ENCODE measurements at places on chromosomes 13 and 19.

DNA sequence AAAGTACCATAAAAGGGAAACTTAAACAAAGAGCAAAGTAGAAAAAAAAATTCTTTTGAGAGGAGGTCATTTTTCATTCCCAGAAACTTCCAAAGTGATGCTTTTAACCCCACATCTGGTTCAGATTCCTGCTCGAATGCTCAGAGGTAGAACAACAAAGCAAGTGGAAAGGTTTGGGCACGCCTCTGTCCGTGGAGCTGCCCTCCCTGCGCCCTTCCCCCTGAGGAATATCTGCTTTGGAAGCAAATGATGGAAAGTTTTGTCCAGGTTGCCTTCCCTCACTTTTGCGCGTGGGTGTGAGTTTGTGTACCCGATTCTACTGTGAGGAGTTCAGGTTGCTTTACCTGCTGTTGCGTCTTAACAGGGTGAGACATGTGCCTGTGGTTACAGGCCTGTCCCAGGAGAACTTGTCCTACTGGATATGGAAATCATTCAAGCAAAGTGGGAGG lies 110.2 kb downstream of the KLF5 start:
- no peak for DNase-seq

- no peak for DNase-seq
These were observed 6.2 kb downstream of the PPP1R15A start for GRCh38 chr19:48878196-48879024.

DNA sequence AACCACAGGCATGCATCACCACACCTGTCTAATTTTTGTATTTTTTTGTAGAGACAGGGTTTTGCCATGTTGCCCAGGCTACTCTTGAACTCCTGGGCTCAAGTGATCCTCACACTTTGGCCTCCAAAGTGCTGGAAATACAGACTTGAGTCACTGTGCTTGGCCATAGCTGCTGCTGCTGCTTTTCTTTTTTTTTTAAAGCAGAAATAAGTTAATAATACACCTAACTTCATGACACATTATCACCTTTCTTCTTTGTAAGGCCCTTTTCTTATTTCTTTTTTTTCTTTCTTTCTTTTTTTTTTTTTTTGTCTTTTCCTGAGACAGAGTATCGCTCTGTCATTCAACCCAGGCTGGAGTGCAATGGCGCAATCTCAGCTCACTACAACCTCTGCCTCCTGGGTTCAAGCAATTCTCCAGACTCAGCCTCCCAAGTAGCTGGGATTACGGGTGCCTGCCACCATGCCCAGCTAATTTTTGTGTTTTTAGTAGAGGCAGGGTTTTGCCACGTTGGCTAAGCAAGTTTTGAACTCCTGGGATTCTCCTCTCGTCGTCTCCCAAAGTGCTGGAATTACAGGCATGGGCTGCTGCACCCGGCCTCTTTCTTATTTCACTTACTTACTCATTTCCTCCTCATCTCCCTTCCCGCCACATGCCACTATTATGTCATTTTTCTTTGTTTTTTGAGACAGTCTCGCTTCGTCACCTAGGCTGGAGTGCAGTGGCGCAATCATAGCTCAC lies 8.7 kb downstream of the SHKBP1 start:
- no peak for DNase-seq

- DNase-seq, result peak; percentile 11
These were observed 10.3 kb upstream of the BBC3 start for GRCh38 chr19:47240996-47241918.

DNA sequence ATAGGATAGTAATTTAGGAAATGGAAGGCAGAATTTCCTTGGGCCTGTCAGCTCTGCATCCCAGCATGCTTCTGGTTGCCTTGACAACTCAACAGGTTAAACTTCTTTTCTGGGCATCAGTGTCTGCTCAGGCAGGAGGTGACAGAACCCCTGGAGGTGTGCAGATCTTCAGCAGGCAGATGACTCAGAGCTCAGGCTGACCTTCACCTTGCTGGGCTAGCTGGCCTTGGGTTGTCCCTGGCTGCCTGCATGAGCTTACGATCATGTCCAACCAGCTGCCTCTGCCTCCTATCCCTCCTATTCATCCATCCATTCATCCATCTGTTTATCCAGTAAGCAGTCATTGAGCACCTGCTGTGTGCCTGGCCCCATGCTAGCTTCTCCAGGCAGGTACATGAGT lies 81.2 kb upstream of the KCTD15 start:
- DNase-seq, result no peak
